ENCODE measurements at places on chromosomes 12 and 14.

- no peak for DNase-seq
Measured at GRCh38 chr12:68336889-68337303, 4.7 kb upstream of the MDM1 start.

- no peak for DNase-seq
Measured at GRCh38 chr14:62614122-62614521, 431.1 kb downstream of the KCNH5 start.

DNA sequence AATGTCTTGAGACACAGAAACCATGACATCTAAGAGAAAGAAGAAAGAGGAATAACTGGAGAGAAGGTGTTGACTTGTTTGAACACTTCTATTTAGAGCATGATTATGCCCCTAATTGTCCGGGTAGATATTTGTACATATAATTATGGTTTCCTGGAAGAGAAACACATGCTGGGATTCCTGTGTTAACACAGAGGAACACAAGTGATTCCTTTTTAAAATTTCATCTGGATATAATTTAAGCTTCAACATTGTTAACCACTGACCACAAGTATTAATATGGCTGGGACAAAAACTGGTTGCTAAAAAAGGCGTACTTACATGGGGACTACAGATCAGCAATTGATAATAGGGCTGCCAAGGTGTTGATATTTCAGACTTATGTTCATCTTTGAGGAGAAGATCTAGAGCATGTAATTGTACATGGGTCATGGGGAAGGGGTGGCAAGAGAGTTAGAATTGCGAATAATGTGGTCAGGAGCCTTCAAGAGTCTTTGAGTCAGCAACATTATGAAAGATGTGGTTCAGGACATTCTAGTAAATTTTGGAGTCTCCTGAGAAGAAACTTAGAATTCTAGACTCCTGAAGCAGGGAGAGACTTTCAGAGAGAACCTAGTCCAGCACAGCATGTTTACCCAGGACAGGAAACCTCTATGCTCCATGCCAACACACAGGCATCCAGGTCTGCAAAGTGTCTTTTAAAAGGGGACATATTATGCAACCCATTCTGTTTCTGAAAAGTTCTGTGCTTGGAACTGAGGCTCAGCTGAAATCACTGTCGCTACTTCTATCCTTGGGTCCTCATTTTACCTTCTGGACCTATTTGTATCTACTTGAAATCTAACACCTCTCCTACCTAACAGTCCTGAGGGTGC lies 56.5 kb downstream of the SLC38A1 start:
- DNase-seq = no peak

DNA sequence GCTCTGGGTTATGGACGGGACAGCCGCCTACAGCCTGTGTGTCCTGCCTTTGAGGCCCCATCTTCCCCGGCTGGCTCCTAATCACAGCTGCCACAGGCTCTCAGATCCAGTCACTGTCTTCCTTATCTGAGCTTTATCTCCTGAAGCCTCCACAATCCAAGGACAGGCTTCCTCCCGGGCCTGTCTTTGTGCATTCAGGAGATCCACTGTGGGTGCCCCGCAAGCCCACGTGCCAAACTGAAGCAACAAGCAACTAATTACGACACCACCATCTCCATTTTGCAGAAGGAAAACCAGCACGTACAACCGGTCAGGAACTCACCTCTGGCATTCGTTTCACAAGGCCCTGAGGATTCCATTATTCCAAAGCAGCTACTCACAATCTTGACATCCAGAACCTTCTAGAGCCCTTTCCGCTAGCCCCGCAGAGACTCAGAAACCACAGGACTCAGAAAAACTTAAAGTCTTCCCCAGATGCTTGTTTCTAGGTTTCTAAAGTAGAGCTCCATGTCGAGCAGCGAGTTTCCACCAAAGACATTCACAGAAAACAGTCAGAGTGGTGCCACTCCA lies 14.0 kb downstream of the SYNE3 start:
- no peak for DNase-seq

GRCh38 chr14:51897791-51898355 lies 37.5 kb downstream of the GNG2 start:
- no peak for DNase-seq

Data from activated CD8-positive, alpha-beta memory T cell treated with anti-CD3 and anti-CD28 coated beads for 48 hours (primary cell).